ENCODE measurements at places on chromosomes 1 and 21.

- no peak for DNase-seq
These were observed 66.5 kb upstream of the GADD45A start for GRCh38 chr1:67618285-67619018.

- DNase-seq, result no peak
These were observed 247.9 kb upstream of the DAB1 start for GRCh38 chr1:57671750-57672149.

DNA sequence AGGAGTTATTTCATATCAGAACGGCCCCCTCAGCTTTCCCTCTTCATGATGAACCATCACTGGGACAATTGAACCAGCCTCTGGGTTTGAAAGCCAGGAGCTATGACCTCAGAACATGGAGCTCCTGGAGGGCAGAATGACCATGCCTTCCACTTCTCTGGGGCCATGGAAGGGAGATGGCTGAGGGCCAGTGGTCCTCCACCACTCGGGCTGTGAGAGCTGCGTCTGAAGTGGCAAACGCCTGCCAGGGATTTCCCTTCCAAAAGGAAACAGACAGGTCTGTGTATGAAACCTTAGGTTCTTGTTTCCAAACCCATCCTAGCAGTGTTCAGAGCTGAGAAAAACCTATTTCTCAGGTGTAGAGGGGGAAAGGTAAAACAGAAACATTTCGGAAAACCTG, 22.5 kb downstream of the PKP1 start:
- no peak for DNase-seq

GRCh38 chr1:48793863-48794262, 17.2 kb upstream of the BEND5 start:
- DNase-seq, result no peak

DNA sequence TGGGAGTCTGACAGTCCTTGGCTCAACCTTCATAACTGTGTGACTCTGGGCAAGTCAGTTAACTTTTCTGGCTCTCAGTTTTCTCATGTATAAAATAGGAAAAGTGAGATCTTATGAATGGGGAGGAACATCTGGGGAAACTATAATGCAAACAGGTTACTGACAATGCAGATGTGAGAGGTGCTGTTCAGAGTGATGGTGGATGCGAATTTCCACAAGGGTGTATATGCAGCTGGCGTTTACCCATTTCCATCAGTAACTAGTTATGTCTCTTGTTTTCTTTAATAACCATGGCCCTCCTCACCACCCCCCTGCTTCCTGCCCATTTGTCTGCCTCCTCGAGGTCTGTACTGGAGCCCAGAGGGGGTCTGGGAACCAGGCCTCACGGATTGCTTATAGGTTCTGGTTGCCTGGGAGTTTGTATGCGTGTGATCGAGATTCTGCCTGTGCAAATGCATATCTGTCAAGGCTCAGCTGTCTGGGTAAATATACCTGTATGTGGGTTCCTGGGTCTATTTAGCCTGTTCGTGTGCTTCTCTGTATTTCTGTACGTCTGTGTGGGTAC, 44.4 kb downstream of the AHDC1 start:
- DNase-seq, result no peak

- peak; percentile 60 for DNase-seq
These were observed 5.5 kb downstream of the TNFRSF25 start for GRCh38 chr1:6460301-6461050.

DNA sequence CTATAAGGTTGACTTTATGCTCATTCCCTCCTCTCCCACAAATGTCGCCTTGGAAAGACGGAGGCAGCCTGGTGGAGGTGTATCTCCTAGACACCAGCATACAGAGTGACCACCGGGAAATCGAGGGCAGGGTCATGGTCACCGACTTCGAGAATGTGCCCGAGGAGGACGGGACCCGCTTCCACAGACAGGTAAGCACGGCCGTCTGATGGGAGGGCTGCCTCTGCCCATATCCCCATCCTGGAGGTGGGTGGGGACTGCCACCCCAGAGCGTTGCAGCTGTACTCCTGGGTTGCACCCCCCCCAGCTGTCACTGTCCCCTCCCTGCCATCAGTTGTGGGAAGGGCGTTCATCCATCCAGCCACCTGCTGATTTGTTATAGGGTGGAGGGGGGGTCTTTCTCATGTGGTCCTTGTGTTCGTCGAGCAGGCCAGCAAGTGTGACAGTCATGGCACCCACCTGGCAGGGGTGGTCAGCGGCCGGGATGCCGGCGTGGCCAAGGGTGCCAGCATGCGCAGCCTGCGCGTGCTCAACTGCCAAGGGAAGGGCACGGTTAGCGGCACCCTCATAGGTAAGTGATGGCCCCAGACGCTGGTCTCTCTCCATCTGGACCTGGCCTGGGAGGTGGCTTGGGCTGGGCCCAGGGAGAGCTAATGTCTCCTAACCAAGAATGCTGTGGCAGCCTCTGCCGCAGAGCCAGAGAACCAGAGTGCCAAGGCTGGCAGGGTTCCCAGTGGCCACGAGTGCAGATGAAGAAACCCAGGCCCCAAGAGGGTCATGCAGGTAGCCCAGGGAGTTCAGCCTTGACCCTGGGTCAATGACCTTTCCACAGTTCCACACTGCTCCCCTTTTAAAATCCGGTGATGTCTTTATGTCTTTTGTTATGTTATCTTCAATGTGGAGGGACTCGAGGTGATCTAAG, 13.1 kb downstream of the PCSK9 start:
- DNase-seq, result no peak

- no peak for DNase-seq
These were observed 730 bp downstream of the CDC42SE1 start for GRCh38 chr1:151058692-151059091.

- DNase-seq, result no peak
These were observed 55.5 kb upstream of the GALNT2 start for GRCh38 chr1:230011333-230012092.

- no peak for DNase-seq
These were observed 95.3 kb downstream of the ADARB1 start for GRCh38 chr21:45169682-45170081.

GRCh38 chr1:207937204-207937603, 26.3 kb upstream of the CD34 start:
- no peak for DNase-seq

DNA sequence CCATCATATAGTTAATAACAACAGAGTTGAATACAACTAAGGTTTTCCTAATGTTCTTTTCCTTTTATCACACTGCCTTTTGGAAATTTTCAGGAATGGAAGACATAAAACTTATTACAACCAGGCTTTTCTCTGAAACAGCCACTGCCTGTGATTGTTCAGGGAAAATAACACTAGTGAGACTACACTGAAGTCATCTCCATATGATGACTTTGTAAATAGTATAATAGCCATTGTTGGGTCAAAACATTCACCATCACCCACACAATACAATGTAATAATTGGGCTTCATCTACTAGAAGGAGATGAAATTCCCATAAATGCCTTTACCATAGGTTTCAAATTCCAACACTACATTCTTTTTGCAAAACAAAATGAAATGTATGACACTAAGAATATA, 5.0 kb downstream of the TESK2 start:
- DNase-seq, result no peak

GRCh38 chr1:211738691-211739301, 63.4 kb upstream of the NEK2 start:
- DNase-seq, result no peak

DNA sequence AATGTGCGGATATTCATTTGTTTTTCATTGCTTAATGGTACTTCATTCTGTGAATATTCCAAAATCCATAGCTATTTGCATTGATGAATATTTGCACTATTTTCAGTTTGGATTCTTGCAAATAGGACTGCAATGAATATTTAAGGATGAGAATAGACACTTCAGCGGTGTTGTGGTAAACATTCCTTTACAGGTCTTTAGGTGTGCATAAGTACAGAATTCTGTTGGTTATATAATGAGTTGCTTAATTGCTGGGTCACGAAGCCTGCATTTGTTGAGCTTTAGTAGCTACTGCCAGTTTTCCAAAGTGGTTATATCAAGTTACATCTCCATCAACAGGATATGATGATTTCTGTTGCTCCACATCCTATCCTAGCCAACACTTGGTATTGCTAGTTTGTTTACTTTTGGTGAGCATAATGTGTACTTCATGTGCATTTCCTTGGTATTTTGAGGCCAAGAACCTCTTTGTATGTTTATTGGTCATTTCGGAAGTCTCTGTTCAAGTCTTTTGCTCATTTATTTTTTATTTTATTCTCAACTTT, 64.2 kb upstream of the CYYR1 start:
- no peak for DNase-seq

GRCh38 chr1:156667610-156667967, 9.6 kb downstream of the NES start:
- DNase-seq, result no peak

DNA sequence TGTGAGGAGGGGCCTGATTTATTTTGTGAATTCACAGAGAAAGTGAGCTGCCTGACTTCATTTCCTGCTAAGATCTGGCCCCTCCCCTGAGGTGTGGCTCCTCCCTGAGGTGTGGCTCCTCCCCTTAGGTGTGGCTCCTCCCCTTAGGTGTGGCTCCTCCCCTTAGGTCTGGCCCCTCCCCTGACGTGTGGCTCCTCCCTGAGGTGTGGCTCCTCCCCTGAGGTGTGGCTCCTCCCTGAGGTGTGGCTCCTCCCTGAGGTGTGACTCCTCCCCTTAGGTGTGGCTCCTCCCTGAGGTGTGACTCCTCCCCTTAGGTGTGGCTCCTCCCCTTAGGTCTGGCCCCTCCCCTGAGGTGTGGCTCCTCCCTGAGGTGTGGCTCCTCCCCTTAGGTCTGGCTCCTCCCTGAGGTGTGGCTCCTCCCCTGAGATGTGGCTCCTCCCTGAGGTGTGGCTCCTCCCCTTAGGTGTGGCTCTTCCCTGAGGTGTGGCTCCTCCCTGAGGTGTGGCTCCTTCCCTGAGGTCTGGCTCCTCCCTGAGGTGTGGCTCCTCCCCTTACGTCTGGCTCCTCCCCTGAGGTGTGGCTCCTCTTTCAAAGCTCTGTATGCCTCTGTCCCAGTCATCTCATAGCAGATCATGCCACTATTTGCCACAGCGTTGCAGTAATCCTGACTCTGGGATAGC, 26.9 kb upstream of the LRRC3 start:
- DNase-seq, result peak; percentile 10

DNA sequence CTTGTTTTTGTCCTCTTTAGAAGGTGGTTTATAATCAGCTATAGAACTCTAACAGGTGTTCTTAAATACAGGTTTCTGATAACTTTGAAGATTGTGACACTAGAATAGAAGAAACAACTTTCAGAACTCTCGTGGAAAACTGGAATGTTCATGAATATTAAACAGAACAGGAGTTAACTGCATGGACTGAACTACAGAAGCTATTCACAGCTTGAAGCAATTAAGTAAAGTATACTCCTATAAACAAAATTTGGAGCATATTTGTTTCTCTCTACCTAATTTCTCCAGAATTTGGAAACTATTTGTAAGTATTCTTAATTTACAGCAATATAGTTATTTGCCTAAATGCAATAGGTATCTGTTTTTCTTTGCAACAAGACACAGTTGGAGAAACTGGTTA, 824.8 kb downstream of the ADGRL2 start:
- no peak for DNase-seq

DNA sequence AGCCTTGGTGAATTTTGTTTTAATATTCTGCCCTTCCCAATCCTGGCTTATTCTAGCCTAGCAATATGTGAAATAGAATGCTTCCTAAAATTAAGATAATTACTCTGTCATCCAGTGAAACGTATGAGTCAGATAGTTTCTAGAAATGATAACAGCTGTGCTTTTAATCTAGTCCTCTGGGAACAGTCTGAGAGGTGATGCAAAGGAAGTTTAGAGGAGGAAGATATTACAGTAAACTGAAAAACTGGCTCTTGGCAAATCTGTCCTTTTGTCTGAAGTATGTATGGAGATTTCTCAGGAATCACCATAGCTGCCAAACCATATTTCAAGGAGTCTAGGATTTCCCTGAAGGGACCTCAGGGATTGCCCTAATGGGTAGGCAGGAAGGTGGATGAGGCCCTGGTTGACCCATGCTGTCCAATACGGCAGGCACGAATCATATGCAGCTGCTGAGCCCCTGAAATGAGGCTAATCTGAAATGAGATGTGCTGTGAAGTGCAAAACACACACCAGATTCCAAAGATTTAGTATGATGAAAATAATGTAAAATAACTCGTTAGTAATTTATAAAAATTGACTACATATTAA, 70.8 kb upstream of the LBR start:
- no peak for DNase-seq

DNA sequence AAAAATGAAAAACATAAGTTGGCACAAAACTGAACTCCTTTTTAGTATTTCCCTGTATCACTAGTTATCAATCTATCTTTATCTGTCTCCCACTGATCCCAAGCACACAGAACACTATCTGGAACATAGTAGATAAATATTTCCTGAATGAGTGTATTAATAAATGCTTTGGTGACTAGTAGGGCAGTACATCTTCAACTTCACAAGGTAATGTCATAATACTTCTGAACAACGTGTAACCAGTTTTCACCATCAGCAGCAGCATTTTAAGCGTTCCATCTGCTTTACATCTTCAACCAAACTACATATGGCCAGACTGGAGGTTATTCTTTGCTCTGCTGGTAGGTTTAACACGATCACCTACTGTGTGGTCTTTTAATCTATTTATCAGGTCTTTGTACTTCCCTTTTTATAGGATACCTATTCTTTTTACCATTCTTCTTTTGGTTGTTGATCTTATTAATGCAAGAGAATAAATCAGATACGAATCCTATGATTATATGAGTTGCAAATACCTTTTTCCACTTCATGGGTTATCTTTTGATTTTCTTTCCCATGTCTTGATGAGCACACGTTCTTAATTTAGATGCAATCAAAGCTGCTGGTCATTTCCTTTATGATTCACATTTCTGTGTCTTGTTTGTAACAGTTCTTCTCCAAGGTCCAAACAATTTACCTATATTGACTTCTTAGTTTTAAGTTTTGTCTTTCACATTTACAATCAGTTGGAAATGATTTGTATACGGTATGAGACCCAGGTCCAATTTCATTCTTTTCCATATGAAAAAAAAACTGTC, 16.3 kb downstream of the GPBP1L1 start:
- DNase-seq, result no peak

All from stimulated activated CD8-positive, alpha-beta memory T cell treated with anti-CD3 and anti-CD28 coated beads, Interleukin-7, amount 100 ng/mL, for 1 hour (primary cell).